ENCODE measurements at places on chromosomes 12 and 14.

DNA sequence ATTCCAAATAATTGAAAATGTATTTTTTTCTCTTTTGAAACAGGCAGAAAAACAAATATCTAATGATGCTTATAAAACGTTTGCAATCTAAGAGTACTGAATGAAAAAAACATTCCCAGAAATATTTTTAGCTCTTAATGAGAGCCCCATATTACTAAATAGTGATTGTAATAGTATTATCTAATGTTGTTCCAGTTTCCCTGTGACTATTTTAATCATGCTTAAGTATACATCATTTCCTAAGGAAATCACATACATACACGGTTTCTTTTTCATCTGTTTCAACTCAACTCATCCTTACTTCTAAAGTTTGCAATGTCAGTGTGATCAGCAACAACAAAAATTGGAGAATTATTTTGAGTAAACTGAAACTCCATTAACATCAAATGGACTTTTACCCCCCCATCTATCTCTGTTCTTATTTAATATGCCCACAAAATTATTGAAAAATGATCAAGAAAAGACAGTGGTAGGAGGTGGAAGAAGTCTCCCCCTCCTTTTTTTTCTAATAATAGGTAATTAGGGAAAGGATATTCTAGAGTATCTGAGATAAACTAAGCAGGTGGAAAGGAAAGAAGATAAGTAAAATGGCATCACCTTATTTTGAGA lies 530.1 kb upstream of the ATP2B1 start:
- DNase-seq = no peak

GRCh38 chr12:131407221-131408035 lies 303.5 kb upstream of the SFSWAP start:
- DNase-seq = no peak

DNA sequence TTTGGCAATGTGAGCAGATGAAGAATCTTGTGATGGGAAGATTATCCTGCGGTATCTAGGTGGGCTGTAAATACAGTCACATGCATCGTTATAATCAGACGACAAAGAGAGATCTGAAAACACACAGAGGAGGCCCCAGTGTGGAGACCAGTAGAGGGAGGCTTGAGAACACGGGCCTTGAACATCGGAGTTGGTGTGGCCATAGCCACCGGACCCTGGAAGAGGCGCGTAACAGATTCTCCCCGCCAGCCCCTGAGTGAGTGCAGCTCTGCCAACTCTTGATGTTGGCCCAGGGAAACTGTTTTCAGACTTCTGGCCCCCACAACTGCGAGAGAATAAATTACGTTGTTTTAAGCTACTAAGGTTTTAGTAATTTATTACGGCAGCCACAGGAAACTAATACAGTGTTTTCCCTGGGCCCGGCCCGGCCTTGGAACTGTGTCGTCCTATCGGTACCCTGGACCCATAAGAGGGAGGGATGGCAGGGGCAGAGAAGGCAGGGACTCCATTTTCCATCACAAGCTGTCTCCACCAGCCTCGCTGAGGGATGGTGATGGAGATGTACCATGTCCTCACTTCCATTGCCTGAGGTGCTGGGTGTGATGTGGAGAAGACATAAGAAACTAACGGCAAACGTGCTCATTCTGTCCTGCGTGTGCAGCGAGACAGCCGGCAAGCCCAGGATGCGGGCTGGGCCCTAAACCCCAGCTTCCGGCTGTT lies 91.6 kb downstream of the NTF3 start:
- DNase-seq = no peak

DNA sequence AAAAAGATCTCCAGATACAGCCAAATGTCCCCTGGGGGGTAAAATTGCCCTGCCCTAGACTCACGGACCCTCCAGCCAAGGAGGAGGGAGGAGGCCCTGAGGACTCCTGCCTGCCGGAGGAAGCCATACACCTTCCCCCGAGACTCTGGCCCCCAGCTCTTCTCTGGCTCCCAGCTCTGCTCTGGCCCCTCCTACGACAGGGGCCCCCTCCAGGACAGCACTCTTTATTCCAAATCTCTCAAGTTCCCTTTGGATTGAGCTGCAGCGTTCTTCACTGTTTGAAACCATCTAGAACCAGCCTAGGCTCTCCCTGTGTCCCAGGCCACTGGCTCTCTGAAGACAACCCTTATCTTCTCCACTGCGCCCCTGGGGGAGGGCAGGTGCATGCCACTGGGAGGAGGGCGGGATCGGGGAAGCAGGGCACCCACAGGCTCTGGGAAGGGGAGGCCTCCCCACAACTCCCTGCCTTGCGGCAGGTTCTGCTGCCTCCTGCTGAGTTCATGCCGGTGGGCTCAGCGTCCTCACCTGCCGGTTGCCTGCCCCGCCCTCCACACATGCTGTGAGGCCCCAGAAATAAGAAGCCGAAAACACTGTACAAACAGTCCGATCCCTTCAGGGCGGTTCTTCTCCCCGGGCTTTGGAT lies 112.7 kb downstream of the DICER1 start:
- DNase-seq = no peak

DNA sequence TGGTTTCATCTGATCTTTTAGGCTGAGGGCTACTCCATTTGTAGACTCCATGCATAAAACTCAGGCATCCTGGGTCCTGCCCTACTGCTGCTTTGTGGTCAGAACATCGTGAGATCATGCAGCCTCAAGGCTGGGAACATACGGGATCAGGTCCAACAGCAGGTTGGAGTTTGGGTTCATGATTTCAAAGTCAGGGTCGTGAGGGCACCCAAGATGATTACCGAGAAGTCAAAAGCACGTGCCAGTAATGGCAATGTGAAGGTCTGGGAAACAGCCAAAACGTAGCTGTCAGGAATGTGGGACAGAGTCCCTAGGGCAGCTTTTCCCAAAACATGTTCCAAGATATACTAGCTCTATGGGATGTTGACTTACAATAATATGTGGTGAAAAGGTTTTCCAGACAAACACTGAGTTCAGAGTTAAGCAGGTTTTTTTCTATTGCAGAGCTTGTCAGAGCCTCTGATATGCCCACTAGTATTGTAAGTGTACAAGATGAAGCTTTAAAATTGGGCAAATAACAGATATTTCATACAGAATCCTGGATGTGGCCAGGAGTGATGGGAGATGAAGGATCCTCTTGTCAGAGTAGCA lies 130.3 kb upstream of the DNM1L start:
- DNase-seq = no peak

DNA sequence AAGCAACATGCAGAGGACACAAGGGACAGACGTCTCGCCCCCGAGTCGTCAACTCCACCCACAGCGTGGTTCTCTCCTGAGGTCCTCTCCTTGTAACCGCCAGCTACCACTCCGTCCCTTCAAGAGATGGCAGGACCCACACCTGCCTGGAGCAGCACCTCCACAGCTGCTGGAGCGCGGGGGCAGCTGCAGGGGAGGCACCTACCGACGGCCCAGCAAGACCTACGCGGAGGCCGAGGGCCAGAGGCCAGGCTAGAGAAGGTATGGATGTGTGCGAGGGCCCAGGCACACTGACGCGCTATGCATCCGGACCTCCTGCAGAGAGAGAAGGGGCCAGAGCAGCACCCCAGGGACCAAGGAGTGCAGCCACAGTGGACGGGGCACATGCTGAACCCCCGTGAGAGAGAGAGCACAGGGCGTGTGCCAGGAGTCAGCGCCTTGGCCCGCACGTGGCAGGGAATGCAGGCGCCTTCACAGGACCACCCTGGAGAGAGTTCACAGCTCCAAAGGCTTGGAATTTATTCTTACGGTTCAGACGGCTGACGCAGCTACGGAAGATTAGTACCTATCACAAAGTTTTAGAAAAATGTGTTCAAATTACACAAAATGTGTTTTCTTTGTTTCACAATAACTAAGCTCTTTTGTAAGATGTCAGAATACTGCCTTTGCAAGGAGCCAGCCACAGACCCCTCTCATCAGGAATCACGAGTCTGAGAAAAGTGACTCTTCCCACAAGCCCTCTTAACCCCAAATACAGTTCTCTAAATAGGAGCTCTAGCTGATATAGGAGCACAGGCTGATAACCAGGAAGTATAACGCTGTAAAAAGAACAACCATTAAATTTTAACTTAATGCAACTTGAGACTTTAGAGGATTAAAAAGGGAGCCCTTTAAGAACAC lies 36.8 kb downstream of the CDC42BPB start:
- DNase-seq = no peak

DNA sequence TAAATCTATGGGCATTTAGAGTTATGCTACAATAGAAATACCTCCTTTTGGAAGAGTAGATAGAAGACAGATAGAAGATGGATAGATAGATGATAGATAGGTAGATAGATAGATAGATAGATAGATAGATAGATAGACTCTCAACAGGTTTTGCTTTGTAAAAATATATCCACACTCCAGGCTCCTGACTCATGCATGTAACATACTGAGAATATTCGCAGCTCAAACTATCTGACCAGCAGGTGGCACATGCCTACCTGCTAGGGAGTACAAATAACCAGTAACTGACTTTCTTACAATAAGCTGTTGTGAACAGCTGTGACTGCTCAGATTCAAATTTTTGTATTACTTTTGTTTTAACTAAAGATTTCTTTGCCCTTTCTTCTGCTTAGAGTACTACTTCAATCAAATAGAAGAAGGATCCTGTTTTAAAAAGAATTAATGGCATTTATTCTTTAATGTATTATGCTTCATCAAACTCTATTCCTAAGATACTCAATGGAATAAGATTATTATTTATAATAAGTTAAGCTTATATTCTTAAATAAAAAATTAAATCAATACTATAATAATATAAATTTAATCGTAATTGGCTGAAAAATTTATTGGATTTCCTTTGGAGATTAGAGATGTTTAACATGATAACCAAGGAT lies 15.8 kb upstream of the CPNE8 start:
- DNase-seq = no peak

GRCh38 chr14:69615496-69616407 lies 4.4 kb downstream of the SUSD6 start:
- peak; percentile 48 for DNase-seq

DNA sequence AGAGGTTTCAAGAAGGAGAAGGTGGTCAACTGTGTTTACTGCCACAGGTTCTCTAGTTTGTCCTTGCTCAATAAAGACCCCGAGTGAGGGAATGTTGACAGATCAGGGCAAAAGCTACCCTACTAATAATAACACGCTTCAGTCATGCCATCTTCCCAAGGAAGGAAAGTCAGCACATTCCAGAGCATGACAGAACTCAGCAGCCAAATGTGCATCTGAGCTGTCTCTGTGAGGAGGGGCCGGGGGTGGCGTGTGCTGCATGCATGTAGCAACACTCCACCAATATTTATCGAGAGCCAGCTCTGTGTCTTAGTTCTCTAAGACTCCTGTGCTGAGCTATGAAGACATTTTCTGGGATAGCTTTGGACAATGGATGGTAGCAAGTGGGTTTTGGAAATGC lies 260.4 kb downstream of the DPF3 start:
- DNase-seq = no peak

GRCh38 chr12:70736351-70737133 lies 99.3 kb upstream of the PTPRB start:
- no peak for DNase-seq

DNA sequence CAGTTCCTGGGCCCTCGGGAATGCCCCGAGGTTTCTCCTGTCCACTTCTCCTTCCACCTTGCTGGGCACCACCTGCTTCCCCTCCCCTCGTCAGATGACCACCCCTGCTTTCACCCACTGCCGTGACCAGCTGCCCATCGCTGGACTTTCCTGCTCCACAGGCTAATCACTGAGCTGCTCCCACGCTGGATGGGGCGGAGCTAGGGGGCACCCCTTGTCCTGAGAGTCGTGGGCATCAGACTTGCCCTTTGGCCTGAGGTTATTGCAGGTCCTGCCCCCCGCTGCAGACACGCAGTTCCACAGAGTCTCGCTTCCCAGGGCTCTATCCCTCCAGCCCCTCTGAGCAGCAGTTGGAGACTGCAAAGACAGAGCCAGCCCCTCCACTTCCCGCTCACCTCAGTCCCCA lies 427 bp downstream of the SLC6A12 start:
- DNase-seq = no peak

DNA sequence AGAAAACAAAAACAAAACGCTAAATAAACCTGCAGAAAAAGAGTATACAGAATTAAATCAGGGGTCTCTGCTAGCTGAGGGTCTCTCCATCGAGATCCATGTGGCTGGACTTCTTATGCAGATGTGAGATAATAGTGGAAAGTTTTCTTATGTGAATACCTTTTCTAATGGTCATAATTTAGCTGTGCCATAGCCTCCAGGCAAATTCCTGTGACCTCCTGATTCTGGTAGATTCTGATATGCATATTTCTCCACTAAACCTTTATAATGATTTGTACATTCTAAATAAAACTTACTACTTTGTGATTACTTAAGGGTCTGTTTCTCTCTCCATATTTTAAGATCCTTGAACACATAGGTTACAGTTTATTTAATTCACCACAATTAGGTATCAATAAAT lies 1002.6 kb downstream of the GALC start:
- no peak for DNase-seq

- no peak for DNase-seq
Observed at GRCh38 chr14:55438066-55438683, 2.2 kb downstream of the TBPL2 start.

- no peak for DNase-seq
Observed at GRCh38 chr12:40820794-40821484, 128.7 kb downstream of the CNTN1 start.

DNA sequence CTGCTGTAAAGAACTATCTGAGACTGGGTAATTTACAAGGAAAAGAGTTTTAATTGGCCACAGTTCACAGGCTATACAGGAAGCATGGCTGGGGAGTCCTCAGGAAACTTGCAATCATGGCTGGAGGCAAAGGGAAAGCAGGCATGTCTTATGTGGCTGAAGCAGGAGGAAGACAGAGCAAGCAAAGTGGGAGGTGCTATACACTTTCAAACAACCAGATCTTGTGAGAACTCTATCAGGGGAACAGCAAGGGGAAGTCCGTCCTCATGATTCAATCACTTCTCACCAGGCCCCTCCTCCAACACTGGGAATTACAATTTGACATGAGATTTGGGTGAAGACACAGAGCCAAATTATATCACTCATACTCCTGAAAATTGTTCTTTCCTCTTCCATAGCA lies 109.5 kb upstream of the PKP2 start:
- no peak for DNase-seq

GRCh38 chr12:22866406-22866805 lies 241.4 kb downstream of the ETNK1 start:
- no peak for DNase-seq

- DNase-seq = no peak
Observed at GRCh38 chr12:4214877-4215228, 58.7 kb upstream of the CCND2 start.

- no peak for DNase-seq
Observed at GRCh38 chr14:57609192-57610075, 115.8 kb upstream of the CCDC198 start.

DNA sequence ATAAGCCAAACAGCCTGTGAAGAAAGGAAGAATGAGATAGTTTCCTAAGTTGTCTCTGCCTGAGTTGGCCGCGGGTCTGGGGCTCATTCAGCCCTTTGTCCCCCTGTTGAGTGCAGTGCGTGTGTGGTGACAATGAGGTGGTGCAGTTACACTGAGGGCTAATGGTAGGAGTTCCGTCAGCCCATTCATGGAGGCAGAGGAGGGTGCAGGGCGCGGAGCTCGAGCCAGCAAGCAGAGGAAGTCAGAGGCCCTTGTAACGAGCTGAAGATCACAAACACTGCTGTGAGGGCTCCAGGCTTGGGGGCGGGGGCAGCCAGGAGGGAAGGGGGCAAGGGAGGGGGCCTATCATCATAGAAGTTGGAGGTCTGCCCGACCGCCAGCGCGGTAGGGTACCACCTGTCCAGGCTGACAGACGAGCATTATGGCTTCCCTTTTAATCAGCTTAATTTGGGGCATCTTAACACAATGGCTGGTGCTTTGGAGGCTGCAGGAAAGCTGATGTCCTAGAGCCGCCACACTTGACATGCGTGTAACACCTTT lies 20.5 kb downstream of the CCND2 start:
- no peak for DNase-seq

GRCh38 chr14:95545515-95546168 lies 10.8 kb downstream of the GLRX5 start:
- no peak for DNase-seq
